ENCODE measurements at places on chromosomes 1 and 21. TPM values are rescaled to one million over a fixed set of nuclear protein-coding genes. Genes with fewer than 3 reads are reported as not detected.

DNA sequence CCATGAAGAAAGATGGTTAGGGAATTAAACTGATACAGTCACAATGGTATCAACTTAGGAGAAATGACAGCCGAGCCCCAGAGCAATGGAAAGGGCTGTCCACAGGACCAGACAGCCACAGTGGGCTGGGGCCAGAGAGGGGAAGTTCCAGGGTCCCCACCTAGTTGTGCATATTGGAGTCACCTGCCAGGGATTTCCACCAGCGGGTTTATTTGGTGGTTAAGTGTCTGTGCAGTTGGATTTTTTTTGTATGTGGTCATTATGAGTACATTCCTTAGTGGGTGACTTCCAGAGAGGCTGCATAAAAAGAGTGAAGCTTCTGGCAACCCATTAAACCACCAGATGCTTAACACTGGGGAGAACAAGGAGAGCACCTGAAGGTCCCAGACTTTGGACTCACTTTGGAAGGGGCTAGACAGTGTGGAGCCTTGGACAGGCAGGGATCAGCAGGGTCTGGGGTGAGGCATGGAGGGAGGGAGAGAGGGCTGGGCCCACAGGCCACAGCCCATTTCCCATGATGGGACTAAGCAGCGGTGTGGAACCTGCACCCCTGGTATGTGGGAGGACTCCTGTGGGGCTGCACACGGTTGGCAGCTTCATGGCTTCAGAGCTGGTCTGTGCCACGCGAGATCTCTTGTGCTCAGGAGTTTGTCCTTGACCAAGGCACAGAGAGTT is 7.8 kb upstream of the PTTG1IP start:
- DNase-seq: no peak

GRCh38 chr21:46425041-46425440 is 33.6 kb upstream of the DIP2A start:
- no peak for DNase-seq

GRCh38 chr1:29777522-29777921 is 541.2 kb downstream of the PTPRU start:
- no peak for DNase-seq

DNA sequence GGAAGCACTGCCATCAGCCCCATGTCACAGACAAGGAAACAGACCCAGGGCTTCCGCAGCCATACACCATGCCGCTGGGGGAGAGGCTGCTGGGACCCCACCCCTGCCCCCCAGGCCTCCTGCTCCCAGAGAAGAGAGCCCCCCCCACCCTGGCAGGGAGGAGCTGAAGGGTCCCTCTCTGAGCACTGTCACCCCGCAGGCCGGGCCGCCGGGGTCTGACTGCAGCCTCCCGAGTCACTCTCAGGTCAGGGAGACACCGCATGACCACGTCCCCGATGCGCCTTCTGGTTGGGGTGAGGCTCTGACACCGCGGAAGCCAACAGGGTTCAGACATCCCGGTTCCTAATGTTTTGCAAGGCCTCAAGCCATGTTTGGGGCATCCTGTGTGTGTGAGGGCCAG is 102.3 kb downstream of the SIK1 start:
- no peak for DNase-seq

GRCh38 chr1:24900486-24900849 is 29.6 kb downstream of the RUNX3 start:
- DNase-seq: no peak

DNA sequence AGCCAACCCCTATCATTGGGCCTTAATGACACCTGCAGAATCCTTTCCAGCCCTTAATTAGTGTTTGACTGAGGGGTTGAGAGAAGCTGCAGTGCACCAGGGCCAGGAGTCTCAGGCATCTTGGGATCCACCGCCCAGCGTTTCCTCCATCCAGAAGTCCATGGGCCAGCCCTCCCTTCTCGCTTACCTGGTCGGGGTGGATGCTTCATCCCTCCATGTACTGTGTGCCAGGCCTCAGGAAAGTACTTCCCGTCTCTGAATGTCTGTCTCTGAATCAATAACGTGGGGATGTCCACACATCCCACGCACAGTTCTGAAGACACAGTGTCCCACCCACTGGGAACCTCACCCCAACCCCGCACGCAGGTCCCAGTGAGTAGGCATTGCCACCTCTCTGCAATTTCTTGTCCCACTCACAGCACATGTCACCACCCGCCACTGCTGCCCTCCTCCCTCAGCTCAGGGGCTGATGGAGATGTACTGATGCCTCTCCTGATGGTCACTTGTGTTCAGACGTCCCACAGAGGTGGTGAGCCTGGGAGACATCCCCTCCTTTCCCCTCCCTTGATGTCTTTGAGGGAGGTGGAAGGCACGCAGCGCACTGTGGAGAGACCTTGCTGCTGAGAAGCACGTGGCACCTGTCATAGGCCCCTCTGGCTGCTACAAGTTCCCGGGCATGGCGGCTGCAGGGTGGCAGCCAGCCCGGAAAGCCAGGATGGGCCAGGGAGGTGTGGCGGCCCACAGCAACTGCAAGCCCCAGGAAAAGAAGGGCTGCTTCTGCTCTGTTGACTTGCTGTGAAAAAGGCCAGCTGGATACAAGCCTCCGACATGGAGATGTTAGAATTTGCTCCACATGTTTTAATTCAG is 29.4 kb upstream of the PRSS38 start:
- DNase-seq: no peak

DNA sequence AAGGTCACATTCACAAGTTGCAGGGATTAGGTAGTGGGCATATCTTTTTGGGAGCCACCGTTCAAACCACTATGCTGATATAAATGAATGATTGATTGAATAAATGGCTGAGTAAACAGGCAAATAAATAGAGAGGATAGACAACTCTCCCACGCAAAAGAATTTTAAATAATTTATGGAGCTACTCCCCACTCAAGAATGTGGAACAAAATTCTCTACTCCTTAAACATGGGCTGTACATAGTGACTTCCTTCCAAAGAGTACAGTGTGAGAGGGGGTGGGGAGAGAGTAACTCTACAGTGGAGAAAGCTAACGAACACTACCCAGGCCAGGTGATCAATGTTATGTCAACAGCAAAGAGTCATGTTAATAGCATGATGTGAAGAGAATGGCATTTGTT is 40.7 kb downstream of the KRTAP19-8 start:
- no peak for DNase-seq

SYT14 gene
- total RNA-seq: 2.1 TPM

GRCh38 chr1:15196807-15197530 is 43.4 kb downstream of the TMEM51 start:
- peak; percentile 51 for DNase-seq

NBPF9 gene
- total RNA-seq: 31.1 TPM

KRTAP13-2 gene
- total RNA-seq: not detected

GRCh38 chr21:44724926-44725325 is 13.6 kb upstream of the TSPEAR start:
- no peak for DNase-seq

S100A6 gene
- 2,023 TPM for total RNA-seq

DNA sequence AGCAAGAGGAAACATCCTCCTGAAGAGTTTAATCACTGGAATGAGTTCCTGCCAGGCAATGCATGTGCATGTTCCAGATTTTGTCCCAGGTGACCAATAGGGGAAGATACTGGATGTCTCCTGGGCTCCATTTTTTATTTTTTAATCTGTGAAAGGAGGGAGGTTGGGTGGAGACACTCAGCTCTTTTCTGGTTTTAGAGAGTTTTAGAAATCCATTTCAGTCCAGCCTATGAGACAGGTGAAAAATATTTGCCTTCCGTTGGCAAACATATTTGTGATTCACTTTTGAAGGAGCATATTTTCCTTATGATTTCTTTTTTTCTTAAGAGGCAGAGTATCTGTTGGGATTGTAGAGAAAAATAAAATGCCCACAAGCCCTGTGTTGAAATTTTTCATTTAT is 70.7 kb downstream of the ABCA4 start:
- DNase-seq: no peak

DNA sequence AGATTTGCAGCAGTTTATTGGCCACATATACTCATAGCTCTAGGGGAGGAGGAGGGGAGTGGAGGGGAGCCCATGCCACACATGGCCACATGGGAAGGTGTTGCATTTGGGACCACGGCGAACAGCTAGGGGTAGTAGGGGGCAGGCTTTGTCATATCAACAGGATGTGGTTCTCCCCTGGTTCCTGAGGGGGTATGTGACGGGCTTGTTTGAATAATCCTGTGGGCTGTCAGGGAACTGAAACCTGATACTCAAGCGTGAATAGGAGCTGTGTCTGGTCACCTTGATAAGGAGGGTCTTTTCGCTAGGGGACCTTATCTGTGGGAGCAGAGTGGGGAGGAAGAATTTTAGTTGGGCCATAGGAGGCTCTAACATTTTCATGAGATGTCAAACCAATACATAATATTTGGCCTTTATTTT is 264.7 kb downstream of the CTH start:
- no peak for DNase-seq

DNA sequence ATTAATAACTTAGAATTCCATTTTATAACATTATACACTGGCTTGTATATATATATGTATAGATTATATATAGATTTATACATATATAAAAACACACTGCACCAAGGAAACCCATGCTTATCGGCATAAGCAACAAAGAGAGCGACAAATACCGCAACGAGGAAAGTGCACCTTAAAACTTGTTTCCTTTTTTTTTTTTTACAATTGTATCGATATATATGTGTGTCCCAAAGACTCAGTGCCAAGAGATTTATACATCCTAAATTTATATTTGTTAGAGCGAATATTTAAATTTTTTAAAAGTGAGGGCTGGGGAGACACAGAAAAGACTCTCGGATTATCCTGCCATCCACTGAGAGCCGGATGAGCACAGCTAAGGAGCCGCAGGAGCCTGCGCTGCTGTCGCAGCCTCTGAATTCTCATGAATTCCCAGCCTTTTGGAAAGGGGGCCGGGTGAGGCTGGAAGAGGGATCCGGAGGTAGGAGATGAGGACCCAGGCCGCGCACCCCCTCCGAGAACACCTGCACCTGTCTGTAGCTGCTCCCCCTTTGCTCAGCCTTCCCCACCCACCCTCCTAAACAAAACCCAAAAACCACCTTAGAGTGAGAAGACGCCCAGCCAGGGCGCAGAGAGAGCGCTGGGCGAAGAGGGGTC is 5.2 kb downstream of the DMRTA2 start:
- DNase-seq: no peak

DNA sequence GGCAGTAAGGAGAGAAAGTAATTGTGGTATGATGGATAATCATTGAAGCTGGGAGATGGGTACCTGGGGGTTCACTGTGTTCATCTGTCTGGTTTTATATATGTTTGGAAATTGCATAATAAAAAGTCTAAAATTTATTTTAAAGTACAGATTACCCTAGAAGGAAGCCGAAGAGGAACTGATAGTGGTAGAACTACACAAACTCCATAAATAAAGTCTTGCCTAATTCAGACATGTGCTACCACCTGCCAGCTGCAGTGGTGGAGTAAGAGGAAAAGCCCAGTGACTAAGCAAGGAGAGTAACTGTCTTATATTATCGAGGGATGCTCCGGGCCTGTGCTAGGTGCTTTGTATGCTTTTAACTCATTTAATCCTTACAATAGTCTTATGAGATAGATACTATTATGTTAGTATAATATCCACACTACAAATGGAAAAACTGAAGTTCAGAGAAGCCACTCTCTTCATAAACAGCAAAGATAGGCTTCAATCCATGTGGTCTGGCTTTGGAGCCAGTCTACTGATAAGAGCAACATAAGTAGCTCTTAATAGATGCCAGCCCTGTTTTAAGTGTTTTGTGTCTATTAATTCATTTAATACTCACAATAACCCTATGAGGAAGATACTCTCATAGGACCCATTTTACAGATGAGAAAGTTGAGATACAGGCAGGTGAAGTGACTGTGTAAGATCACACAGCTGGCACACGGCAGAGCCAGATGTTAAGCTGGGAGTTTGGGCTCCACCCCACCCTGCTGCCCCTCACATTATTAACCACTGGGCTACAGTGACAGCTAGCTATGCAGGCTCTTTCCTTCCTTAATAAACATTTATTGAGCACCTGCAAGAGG is 56.8 kb upstream of the HNRNPU start:
- DNase-seq: no peak

- DNase-seq: no peak
Measured at GRCh38 chr1:238592621-238593020, 701.9 kb upstream of the ZP4 start.

GRCh38 chr21:45258466-45258865 is 29.2 kb downstream of the POFUT2 start:
- peak; percentile 15 for DNase-seq

DNA sequence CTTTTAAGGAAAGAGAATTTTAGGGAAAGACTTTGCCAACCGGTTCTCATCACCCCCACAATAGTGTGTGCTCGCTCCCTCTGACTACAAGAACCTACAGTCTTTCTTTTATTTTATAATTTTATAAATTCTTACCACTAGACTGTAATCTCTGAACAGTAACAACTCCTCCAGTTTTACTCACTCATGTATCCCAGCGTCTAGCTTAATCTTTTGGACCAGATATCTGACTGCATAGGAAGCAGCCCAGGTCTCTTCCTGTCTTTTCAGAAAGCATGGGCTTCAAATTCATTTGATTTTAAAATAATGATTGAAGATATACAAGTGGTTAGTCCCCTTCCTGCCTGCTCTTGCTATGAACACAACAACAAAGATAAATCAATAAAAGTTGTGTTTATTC is 19.0 kb upstream of the DUSP10 start:
- DNase-seq: no peak

- DNase-seq: no peak
Measured at GRCh38 chr1:60133000-60133673, 59.6 kb upstream of the C1orf87 start.

DNA sequence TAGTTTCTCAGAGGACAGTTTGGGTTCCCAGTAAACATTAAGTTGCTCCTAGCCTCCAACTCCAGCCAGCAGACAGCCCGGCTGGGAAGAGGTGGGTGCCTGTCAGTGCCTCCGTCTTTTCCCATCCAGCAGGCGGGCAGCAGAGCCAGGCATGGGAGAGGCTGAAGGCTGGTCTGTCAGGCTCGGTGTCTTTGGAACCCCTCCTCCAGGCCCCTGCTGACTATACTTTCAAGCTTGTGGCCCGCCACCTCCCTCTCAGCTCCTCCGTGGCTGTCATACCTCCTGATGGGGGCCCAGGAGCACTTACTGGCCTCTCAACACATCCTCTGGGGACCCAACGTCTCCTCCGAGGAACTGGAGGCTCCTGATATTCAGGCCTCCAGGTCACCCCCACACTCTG is 140.9 kb downstream of the ACTL8 start:
- no peak for DNase-seq

UMODL1 gene
- total RNA-seq: 0.22 TPM

- DNase-seq: no peak
Measured at GRCh38 chr1:180969434-180969833, 53.2 kb downstream of the STX6 start.

Data from Calu3 (cell line).